ENCODE measurements at places on chromosomes 7 and 10.

DNA sequence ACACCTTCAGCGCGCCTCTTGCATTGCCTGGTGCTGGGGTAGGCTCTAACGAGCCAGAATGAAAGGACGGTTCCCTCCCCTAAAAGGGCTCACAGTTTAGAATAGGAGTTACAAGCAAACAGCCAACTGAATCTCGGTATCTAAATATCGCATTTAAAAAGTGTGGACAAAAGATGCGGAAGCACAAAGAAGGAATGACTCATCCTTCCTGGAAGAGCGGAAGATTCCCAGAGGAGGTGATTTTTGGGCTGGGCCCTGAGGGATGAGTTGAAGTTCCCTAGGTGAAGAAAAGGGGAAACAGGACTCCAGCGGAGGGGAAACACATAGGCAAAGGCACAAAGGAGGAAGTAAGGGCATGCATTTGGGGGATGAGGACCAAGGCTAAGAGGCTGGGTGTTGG, 29.9 kb downstream of the SRRM3 start:
- DNase-seq, result no peak

DNA sequence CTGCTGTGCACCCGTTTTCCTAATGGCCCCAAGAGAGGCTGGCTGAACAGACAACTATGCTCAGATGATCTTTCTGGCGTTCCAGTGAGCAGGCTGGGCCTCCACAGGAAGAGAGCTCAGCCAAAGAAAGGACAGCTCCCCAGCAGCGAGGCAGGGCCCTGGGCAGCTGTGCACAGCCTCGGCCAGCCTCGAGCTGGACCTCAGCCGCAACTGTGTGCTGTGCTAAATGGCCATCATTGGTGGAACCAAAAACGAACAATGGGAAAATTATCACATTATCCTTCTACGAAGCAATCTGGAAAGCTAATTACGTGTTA, 97.5 kb downstream of the CTBP2 start:
- DNase-seq, result no peak

- no peak for DNase-seq
Observed at GRCh38 chr10:27783660-27784059, 38.0 kb upstream of the MKX start.

- DNase-seq, result no peak
Observed at GRCh38 chr10:36469585-36469984, 655.8 kb upstream of the ANKRD30A start.

- DNase-seq, result no peak
Observed at GRCh38 chr7:154960063-154960790, 42.7 kb downstream of the PAXIP1 start.

DNA sequence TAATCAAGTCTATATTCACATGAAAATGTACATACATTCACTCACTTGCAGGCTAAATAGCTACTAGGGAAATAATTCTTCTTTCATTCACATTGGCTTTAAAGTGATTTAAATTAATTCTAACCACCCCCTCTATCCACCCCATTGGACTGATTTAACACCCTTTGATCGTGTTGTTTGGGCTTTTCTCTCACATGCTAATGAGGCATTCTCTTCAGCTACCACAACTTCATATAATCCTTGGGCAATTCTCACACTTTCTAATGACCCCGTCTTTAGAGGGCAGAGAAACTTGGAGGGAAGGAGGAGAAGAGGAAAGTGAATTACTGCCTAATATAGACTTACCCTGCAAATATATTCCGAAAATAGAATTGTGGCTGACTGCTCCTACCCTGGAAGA, 24.6 kb downstream of the GRM3 start:
- DNase-seq, result no peak

DNA sequence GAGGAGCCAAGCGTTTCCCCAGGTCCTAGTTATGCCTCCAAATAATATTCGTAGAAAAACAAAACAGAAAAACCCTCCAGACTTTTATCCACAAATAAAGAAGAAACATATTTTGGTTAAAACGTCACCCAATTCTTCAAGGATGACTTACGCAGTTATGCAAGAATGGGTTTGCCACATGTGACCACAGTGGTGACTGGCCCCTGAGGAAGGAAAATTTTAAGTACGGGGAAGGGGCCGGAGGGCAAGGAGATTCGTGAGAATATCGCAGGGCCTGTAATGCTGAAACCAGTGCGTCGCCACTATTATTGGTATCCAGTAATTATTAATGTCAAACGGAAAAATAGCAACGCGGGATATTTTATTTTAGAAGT, 537 bp upstream of the MRPS24 start:
- DNase-seq, result no peak

DNA sequence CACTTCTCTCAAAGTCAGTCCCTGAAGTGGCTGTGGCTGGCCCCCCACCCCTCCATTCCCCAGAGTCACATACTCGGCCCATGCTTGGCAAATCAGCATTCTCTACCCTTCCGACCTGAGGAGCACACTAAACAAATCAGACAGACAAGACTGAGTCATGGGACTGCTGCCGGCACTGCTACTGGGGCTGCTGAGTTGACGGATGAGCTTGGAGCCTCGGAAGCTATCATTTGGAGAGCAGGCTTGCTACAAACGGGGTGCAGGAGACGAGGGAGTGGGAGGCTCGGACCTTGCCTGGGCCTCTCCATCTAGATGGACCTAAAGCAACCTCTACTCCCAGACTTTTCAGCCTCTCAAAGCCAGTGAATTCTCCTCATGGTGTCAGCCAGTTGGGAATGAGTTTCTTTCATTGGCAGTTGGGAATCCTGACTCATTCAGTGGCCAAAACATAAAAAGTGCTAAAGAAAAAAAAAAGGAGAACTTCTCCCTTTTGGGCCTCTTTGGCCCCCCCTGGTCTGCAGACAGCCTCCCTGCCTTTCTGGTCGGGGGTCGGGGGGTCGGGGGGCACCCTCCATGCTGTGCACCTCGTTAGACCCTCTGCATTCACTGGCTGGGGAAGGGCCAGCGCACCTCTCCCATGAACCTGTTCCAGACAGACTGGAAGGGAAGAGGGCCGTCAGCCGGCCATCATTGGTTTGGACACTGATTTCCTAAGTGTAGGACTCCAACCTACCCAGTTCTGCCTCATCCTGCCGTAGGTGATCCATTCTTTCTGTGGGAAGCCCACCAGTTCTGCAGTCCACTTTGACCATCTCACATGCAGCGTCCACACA, 52.3 kb upstream of the COL13A1 start:
- no peak for DNase-seq

- DNase-seq, result no peak
Observed at GRCh38 chr7:148972375-148972774, 55.9 kb downstream of the PDIA4 start.

DNA sequence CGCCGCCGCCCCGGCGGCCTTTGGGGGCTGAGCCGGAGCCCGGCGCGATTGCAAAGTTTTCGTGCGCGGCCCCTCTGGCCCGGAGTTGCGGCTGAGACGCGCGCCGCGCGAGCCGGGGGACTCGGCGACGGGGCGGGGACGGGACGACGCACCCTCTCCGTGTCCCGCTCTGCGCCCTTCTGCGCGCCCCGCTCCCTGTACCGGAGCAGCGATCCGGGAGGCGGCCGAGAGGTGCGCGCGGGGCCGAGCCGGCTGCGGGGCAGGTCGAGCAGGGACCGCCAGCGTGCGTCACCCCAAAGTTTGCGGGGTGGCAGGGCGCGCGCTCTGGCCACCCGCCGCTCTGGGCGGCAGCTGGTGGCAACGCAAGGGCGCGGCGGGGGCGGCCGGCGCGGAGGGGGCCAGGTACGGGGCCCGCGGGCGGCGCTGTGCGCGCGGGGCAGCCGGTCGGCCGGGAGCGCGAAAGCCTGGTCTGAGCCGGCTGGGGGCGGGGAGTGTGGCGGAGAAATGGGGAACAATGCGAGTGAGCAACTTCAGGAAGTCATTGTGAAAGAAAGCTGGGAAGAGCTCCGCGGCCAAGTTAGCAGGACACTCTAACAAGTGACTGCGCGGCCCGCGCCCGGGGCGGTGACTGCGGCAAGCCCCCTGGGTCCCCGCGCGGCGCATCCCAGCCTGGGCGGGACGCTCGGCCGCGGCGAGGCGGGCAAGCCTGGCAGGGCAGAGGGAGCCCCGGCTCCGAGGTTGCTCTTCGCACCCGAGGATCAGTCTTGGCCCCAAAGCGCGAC, at the start of gene IKZF1:
Gene IKZF1, plus strand, starts transcription at position 588 of the 782 bp plus-strand sequence. CDS start 14,346 bp downstream, outside the sequence.
- no peak for DNase-seq

DNA sequence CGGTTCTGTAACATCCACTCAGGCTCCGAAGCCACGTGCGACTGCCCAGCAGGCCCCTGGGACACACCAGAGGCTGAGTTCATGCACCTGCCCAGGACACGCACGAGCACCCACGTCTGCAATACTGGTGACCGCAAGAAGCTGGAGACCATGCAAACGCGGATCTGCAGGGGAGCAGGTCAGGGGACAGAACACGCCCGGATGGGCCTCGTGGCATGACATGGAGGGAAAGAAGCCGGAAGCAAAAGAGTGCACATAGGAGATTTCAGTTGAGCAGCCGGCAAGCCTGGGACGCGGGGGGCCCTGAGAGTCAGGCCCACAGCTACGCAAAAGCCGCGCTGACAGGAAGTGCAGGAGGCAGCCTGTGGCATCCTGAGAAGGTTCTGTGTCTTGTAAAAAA, 73.7 kb downstream of the FOXL3 start:
- DNase-seq, result no peak

Data from stimulated activated CD8-positive, alpha-beta memory T cell treated with anti-CD3 and anti-CD28 coated beads, Interleukin-7, amount 100 ng/mL, for 24 hours (primary cell).